ENCODE measurements at places on chromosomes 5 and 9. TPM values are rescaled to one million over a fixed set of nuclear protein-coding genes. Genes with fewer than 3 reads are reported as not detected.

DNA sequence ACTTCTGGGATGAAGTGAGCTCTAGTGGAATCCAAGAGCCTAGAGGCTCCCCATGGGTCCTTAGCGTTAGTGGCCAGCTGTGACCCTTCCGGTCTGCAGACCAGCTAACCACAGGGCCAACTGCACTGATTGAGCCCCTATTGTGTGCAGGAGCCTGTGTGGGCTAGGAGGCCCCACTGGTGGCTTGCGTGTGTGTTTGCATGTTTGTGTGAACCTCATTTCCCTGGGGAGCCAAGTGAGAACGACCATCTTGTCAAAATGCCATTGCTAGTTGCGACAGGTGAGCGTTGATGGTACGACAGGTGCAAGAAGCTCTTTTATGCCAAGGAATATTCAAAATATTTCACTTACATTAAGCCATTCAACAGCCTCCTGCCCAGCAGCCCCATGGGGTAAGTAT lies 44.1 kb upstream of the ANKRD33B start:
- no peak for DNase-seq

GRCh38 chr9:98805506-98806272 lies 1.8 kb upstream of the GALNT12 start:
- DNase-seq, result no peak

- no peak for DNase-seq
Measured at GRCh38 chr5:141437221-141437620, 6.9 kb downstream of the PCDHGA12 start.

GRCh38 chr9:97753975-97754374 lies 56.8 kb upstream of the XPA start:
- DNase-seq, result no peak

DNA sequence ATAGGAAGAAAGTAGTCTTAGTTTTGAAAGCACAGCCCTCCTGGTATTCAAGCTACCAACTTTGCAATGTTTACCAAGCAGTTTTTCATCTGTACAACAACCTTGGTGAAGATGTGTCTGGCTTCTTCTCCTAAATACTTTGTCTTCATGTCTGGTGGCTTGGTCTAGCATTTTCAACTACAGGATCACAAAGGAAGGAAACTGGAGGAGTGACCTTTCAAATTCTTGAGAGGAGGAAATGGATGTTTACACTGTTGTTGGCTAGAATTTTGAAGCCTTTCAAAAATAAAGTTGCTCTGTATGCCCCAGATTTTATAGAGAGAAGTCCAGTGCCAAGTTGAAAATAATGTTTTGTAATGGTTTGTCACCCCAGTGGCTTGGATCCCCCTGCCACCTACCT lies 16.3 kb downstream of the PAM start:
- no peak for DNase-seq

DNA sequence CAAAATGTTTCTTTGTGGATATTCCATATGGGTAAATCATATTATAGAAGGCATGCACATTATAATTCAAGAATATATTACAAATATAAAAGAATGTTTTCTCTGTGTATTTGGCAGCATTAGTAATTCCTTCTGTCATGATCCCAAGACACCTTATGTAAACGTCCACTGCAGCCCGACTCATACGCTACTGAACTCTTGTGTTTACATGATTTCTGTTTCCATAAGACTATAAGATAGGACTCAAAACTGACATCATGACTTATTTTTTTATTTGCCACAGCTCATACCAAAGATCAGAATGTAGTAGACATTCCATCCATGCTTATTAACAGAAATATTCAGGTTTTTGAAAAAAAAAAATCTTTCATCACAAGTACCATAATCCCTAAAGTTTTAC lies 234.1 kb downstream of the AP3B1 start:
- no peak for DNase-seq

DNA sequence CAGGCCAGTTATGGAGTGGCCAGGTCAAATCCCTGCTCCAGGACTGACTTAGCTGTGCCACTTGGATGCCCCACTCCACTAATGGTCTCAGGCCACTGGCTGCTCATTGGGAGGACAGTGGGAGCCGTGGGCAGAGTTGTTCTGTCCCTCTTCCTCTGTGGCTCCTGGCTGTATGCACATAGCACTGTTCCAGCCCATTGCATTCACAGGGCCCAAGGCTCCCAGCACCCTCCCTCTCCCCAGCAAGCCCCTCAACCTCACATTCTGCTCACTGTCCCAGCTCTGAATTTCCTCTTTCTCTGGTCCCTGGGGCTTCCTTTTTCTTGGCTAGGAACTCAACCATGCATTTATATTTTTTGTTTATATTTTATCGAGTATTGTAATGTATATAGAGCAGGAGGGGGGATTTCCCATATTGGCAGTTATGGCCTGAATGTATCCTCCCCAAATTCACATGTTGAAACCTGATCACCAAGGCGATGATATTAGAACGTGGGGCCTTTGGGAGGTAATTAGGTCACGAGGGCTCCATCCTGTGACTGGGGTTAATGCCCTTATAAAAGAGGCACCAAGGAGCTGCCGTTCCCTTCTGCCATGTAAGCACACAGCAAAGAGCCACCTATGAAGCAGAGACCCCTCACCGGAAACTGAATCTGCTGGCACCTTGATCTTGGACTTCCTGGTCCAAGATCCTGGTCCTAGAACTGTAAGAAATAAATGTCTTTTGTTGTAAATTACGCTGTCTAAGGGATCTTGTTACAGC lies 17.0 kb upstream of the MVB12B start:
- no peak for DNase-seq

GRCh38 chr9:37796232-37796631 lies 4.4 kb upstream of the DCAF10 start:
- DNase-seq, result no peak

- no peak for DNase-seq
Measured at GRCh38 chr5:96875791-96876291, 459 bp upstream of the ERAP2 start.

DNA sequence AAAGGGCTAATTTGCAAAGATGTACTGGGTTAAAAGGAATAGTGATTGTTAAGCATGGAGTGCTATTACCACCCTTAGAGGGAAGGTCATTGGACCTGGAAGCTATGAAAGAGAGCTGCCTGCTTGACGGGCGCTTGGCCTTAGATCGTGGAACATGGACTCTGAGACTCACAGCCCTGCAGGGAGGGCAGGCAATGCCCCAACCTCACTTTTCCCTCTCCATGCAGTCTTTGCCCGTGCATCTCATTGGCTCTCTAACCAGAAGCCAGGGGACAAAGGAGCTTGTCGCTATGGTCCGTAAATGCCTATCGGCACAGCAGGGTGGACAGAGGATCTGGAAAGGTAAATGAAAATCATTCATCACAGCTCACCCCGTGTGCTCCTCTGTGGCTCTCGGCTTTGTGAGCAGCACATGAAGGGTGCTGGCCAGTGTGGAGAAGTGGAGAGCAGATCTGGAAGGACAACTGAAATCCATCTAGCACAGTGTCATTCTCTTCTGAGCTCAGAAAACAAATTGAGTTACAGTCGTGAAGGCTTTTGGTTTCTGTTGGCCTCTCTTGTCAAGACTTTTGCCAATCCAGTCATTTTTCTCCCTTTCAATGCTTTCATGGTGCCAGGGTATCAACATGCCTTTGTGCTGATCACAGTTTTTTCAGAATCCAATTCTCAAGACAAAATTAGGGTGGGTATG lies 186.2 kb downstream of the SNX18 start:
- no peak for DNase-seq

DNA sequence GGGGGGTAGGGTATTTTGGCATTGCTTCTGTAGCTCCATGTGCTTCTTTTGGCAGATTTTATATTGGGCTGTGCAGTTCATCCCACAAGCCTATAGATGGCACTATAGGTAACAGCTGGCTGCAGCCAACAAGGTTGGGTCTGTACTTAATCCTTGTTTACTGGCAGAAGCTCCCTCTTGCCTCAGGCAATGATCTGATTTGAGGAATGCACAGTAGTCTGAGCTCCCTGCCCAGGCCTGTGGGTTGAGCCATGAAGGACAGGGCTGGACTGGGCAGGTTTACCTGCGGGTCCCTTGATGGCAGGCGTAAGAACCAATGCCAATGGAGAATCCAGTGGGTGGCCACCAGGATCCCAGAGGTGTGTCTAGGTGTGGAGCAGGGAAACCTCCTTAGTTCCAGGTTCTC lies 11.7 kb upstream of the OR1J2 start:
- no peak for DNase-seq

- DNase-seq, result peak; percentile 73
Measured at GRCh38 chr5:179406031-179406961, 61.0 kb upstream of the ADAMTS2 start.

Gene GBGT1
- total RNA-seq, result 4.6 TPM

Gene CFAP90
- not detected for total RNA-seq

Gene CER1
- total RNA-seq, result not detected
